ENCODE measurements at places on chromosomes 7 and 10.

GRCh38 chr10:120369856-120370276 lies 87.2 kb upstream of the PLPP4 start:
- no peak for DNase-seq

DNA sequence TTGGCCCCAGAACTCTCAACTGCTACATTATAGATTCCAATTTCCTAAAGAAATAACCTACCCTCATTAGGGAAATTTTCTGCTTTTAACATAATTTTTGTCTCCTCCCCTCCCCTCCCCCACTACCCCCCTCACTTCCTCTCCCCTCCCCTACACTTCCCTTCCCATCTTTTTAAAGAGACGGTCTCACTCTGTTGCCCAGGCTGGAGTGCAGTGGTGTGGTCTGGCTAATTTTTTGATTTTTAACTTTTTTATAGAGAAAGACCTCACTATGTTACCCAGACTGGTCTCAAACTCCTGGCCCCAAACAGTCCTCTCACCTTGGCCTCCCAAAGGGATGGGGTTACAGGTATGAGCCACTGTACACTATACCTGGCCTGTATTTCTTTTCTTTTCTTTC lies 30.5 kb upstream of the C1GALT1 start:
- no peak for DNase-seq

DNA sequence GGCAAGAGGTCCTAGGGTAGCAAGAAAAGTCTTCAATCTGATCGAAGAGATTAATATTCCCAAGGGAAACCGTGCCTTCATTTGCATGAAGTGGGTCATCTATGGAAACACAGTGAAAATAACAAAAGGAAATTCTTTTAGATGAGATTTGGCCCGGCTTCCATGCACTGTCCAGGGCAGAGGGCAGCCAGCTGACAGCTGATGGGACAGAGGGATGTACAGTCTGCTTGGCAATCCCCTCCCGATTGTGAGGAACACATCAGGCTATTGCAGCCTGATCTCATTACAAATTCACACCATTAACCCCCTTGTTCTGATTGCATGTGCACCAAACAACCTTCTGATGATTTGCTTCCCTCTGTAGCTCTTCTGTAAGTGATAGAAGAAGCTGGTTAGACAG lies 105.3 kb downstream of the FRMD4A start:
- DNase-seq: no peak

DNA sequence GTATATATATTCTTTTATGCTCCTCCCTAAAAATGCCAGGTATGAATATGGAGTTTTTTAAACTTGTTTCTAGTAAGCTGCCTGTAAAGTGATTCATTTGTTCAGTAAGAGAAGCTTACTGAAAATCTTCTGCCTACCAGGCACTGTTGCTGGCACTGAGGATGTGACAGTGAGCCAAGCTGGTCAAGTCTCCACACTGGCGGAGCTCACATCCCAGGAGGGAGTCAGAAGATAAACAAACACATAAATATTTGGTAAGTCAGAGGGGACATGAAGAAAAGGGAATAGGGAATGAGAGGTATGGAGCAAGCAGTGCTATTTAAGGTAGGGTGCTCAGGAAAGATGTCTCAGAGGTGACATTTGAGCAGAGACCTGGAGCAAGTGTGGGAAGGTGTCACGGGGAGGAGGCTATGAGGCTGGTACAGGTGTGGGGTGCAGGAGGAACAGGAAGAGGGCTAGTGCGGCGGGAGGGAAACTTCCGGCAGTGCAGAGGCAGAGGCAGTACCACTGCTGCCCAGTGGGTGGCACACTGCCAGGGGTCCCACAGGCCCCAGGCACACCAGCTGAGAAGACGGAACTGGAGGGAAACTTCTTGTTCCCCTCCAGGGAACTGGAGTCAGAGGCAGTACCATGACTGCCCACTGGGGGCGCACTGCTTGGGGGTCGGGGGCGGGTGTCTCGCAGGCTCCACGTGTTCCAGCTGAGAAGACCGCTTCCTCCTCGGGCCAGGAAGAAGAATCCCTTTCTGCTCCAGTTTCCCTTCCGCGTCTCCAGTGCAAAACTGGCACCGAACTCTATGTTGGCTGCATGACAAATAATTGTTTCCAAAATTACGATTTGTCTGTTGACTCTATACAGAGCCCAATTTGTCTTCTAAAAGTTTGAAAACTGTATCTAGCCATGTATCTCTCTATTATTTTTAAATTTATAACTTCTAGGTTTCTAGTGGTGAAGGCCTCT lies 161.0 kb downstream of the TEX36 start:
- no peak for DNase-seq

- DNase-seq: no peak
Observed at GRCh38 chr7:17230099-17230807, 68.2 kb upstream of the AHR start.

- DNase-seq: no peak
Observed at GRCh38 chr10:23325132-23325531, 19.5 kb downstream of the C10orf67 start.

- DNase-seq: peak; percentile 81
Observed at GRCh38 chr7:5692845-5693278, 88.6 kb downstream of the RNF216 start.

GRCh38 chr7:26136831-26137230 lies 15.2 kb upstream of the NFE2L3 start:
- no peak for DNase-seq

- DNase-seq: peak; percentile 84
Observed at GRCh38 chr10:95374597-95375209, 83.9 kb upstream of the PDLIM1 start.

- no peak for DNase-seq
Observed at GRCh38 chr10:132297526-132297925, 10.2 kb downstream of the STK32C start.
